GM04503 (cell line): ENCODE measurements at places on chromosomes 5 and 9.

GRCh38 chr5:138874771-138875551, at the start of gene LRRTM2:
Gene LRRTM2 (minus strand): TSS chr5:138875335. CDS start chr5:138874911, 424 bp downstream.
- peak; percentile 27 for DNase-seq

DNA sequence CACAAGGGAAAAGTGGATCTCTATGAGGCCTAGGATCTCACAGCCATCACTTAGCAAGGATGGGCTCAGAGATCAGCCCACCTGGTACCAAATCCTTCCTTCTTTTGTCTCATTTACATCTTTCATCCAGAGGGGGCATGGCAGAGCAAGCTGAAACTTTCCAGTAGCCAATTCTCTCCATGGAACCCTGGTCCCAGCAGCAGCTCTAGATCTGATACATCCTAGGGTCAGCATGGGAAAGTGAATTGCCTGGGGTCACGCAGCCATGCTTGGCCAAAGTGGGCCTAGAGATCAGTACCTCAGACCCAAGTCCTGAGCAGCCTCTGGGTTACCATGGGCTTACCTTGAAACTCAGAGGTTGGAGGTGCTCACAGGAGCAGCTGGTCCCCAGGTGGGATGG, 170.5 kb downstream of the GABBR2 start:
- DNase-seq, result no peak

GRCh38 chr9:27929841-27930240, 356.6 kb upstream of the C9orf72 start:
- no peak for DNase-seq

- no peak for DNase-seq
These were observed 269.2 kb downstream of the ACTL7B start for GRCh38 chr9:108586471-108587139.

DNA sequence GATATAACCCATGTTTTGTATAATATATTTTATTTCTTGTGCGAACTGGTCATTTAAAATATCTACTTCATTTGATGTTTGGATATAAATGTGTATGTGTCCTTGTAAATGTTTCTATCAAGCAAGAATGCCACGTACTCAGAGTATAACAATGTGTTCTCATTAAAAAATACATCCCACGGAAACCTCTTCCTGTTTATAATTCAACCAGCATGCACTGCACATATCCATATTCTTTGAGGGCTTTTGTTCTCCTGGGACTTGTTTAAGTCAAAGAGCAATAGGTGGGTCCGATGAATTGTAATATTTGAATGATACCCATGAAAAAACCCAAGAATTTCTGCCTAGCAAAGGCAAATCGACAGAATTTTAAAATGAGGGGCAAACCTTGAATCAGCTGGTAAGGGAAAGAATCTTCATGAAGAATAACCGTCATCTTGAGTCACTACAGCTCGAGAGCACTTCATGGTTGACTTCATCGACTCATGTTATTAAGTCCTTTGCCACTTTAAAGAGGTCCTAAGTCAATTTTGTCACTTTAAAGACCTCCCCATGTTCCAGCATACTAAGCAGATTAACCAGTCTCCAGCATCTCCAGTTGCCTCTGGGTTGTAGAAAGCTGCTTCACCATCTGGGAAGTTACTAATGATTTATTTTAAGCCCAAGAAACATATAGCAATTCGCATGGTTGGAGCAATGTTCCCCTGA, 80.6 kb downstream of the NPR3 start:
- no peak for DNase-seq

GRCh38 chr5:137440795-137441194, 58.3 kb downstream of the SPOCK1 start:
- no peak for DNase-seq

GRCh38 chr5:119022017-119022745, 33.8 kb upstream of the DTWD2 start:
- DNase-seq, result peak; percentile 10

DNA sequence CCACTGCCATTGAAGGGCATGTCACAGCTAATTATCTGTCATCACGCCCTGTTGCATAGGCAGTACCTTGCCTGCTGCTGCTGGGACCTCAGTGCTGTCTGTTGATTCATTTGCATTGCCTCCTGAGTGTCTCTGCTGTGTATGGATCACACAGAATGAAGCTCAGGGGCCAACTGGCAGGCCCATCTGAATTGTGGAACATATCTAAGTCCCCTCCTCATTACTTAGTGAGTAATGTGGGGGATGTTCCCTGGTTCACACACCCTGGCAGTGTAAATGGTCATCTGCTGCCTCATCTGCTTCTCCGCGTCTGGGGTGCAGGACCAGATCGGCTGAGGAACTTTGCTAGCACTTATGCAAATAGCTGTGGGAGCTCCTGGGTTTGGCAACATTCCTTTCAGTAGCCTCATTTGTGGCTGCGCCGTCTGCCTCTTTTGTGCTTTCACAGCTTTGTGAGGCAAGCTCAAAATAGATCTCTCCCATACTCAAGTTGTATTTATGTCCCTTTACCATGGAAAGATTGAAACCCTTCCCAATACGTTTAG, 25.4 kb downstream of the TYRP1 start:
- DNase-seq, result no peak

DNA sequence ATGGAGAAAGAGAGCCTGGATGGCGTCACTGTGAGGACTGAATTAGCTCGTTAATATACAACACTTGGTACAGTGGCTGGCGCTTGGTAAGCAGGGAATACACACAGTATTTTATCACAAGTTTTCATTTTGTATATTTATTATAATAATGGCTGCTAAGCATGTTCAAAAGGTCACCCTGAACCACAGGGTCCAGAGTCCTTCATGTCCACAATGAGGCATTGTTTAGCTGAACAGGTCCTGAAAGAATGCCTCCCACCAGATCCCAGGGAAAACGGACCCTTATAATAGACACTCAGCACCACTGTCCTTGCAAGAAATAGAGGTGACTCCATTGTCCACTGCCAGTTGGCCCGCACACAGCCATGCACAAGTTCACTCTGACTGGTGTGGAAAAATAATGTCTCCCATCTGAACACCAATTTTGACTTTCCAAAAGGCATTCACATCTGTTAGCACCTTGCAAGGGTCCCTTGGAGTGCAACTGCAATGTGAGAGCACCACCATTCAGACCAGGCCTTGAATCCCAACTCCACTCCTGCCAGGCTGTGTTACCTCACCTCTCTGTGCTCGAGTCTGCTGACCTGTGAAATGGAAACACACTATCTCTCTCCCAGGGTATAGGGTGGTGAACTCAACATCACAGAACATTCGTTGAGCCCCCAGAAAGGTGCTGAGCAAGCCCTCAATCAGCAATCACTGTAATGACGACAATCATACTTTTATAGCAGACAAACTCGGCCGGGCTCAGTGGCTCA, 3.9 kb downstream of the VDAC1 start:
- DNase-seq, result no peak

DNA sequence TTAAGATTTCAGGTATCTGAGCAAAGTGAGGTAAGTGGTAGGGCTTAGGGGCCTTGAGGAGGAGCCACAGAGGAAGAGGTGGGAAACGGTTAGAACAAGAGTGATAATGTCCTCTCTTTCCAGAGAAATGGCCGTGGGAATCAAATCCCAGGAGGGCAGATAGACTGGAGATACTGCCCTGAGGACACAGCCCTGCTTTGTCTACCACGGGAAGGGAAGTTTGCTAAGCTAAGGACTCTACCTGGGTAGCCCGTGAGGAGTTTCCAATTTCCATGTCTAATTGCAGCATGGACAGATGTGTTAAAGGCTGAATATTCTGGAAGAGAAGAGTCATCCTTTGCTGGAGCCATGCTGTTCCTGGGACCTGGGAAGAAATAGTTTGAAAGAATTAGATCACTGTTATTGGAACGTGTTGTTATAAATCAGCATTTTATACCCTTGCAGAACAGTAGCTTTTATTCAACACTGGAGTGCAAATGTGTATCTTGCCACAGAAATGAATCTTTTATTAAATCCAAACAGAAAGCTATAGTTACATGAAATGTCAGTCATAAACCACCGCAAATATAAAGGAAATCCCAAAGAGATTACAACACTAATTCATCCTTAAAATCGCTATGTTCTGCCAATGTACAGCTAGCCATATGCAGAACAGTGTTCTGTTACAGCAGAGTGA, 133.2 kb upstream of the LHFPL2 start:
- DNase-seq, result no peak

- no peak for DNase-seq
These were observed 163.2 kb downstream of the LPAR1 start for GRCh38 chr9:110874963-110875674.

DNA sequence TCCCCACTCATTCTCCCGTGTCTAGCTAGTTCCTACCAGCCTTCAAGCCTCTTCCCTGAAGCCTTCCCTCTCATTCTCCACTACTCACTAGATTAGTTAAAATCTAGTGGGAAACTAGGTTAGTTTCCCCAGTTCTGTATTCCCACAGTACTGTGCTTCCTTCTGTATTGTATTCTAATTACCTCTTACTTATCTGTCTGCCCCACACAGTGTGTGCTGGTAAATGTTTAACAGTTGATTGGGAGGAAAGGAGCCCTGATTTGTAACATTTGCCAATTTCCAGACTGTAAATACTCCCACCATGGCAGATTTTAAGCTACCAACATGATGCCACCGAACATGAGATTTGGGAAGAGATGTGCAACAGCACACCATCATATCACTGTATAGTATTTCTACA, 8.3 kb downstream of the KLHL3 start:
- DNase-seq, result no peak

GRCh38 chr9:121914604-121915303, 178.4 kb downstream of the TTLL11 start:
- DNase-seq, result no peak

DNA sequence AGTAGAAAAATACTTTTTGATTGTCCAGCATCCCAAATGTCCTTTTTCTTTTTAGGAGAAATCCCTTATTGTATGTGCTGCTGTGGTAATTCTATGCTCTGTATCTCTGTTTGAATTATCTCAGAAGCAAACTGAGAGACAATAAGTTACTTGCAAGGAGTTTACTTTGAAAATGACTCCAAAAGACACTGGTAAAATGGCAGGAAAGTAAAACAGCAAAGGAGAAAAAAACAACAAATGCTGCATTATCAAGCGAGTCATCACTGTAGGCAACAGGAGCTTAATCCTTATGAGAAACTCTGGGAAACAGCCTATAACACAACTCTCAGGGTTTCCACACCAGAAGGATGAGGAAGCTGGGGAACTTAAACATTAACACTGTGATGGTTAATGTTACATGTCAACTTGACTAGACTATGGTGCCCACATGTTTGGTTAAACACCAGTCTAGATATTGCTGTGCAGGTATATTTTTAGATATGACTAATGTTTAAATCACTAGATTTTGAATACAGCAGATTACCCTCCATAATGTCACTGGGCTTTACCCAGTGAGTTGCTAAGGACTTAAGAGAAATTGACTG, 92.6 kb upstream of the GAS1 start:
- DNase-seq, result peak; percentile 49

- DNase-seq, result no peak
These were observed 154.8 kb upstream of the LHFPL2 start for GRCh38 chr5:78803353-78803752.
